ENCODE measurements at places on chromosomes 11 and 22. TPM values are rescaled to one million over a fixed set of nuclear protein-coding genes. Genes with fewer than 3 reads are reported as not detected.
A peak's percentile ranks its signal among the peaks of the same experiment; 100 is the strongest.

- H3K36me3 ChIP-seq = no peaks in the 10 kb centered on the region
- no peak overlapping the region for H3K4me3 ChIP-seq
- H3K27ac ChIP-seq = no peak overlapping the region
- no peak for DNase-seq
- H3K4me1 ChIP-seq = no peaks in the 10 kb centered on the region
These were observed 134.5 kb downstream of the ADAMTS15 start for GRCh38 chr11:130582981-130583380.

GRCh38 chr11:232783-233565 lies 3.2 kb downstream of the SIRT3 start:
- no peak overlapping the region for H3K27ac ChIP-seq
- H3K4me1 ChIP-seq = no peaks in the 10 kb centered on the region
- DNase-seq = no peak
- no peak overlapping the region for H3K4me3 ChIP-seq
- no peaks in the 10 kb centered on the region for H3K36me3 ChIP-seq

Gene OR8D1
- total RNA-seq = not detected

- no peak for DNase-seq
- H3K27ac ChIP-seq = peak overlapping the region; percentile 92
- no peaks in the 10 kb centered on the region for H3K36me3 ChIP-seq
- no peaks in the 10 kb centered on the region for H3K4me1 ChIP-seq
- peak overlapping the region; percentile 64 for H3K4me3 ChIP-seq
These were observed 1.3 kb downstream of the PARVB start for GRCh38 chr22:44025171-44026065.

DNA sequence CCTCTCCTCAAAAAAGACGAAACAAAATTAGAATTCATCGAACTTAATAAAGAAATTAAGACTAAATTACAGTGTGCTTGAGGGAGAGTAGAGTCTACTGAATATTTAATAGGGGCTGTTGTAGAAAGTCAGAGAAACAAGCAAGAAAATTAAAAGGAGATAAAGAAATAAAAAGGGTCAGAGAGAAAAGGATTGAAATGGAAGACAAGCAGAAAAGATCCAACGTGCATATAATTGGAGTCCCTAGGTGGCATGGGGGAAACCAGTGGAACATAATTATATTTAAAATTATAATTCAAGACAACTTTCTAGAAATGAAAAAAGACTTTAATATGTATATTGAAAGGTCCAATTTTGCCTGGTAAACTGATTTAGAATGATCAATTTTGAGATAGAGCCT lies 74.3 kb downstream of the ACER3 start:
- no peaks in the 10 kb centered on the region for H3K27me3 ChIP-seq
- DNase-seq = no peak
- H3K4me3 ChIP-seq = no peak overlapping the region
- H3K4me1 ChIP-seq = no peaks in the 10 kb centered on the region
- H3K36me3 ChIP-seq = no peaks in the 10 kb centered on the region

Gene FGF3
- not detected for total RNA-seq

- H3K36me3 ChIP-seq = no peaks in the 10 kb centered on the region
- H3K4me1 ChIP-seq = no peaks in the 10 kb centered on the region
- no peaks in the 10 kb centered on the region for H3K27me3 ChIP-seq
- no peak for DNase-seq
- H3K4me3 ChIP-seq = no peak overlapping the region
These were observed 68.4 kb upstream of the PRODH start for GRCh38 chr22:19004471-19004870.

- H3K36me3 ChIP-seq = no peaks in the 10 kb centered on the region
- peak; percentile 30 for DNase-seq
- H3K4me3 ChIP-seq = no peak overlapping the region
- no peaks in the 10 kb centered on the region for H3K4me1 ChIP-seq
These were observed 629 bp downstream of the TTLL8 start for GRCh38 chr22:50057278-50058060.

GRCh38 chr22:40385036-40385782 lies 14.8 kb downstream of the SGSM3 start:
- no peaks in the 10 kb centered on the region for H3K36me3 ChIP-seq
- H3K27me3 ChIP-seq = no peaks in the 10 kb centered on the region
- no peak overlapping the region for H3K4me3 ChIP-seq
- no peak for DNase-seq

Gene MUC5AC
- not detected for total RNA-seq

Gene OR4A16
- not detected for total RNA-seq

GRCh38 chr11:64355078-64355940 lies 3.7 kb upstream of the RPS6KA4 start:
- H3K27ac ChIP-seq = peak overlapping the region; percentile 45
- peak; percentile 82 for DNase-seq
- H3K36me3 ChIP-seq = no peaks in the 10 kb centered on the region
- peak overlapping the region; percentile 43 for H3K4me3 ChIP-seq

- no peaks in the 10 kb centered on the region for H3K36me3 ChIP-seq
- no peaks in the 10 kb centered on the region for H3K4me1 ChIP-seq
- no peak overlapping the region for H3K4me3 ChIP-seq
- DNase-seq = peak; percentile 26
- H3K27me3 ChIP-seq = no peaks in the 10 kb centered on the region
These were observed 31.2 kb upstream of the ATXN10 start for GRCh38 chr22:45640291-45640940.

Gene TPH1
- total RNA-seq = 0.25 TPM

All from right lobe of liver (tissue), 6 donors.